ENCODE measurements at places on chromosomes 11 and 22.

DNA sequence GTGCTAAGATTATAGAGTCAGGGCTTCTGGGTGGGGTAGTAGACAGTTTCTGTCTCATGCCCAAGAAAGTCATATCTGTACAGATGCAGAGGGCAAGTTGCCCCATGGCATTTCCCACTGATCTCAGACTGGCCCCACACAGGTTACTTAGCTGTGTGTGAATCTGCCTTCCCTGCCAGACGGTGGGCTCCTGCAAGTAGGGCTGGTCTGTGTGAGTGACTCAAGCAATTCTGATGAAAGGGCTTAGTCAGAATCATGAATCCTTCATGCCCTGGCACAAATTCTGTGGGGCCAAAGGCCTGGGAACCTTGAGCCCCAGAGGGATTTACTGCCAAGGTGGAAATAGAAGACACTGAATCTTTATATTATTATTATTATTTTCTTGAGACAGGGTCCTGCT lies 30.4 kb downstream of the USH1C start:
- no peak for DNase-seq

- DNase-seq: peak; percentile 56
These were observed 74.0 kb downstream of the ADAMTS15 start for GRCh38 chr11:130522284-130522961.

GRCh38 chr22:50607659-50608020 lies 7.0 kb downstream of the MAPK8IP2 start:
- DNase-seq: no peak

- no peak for DNase-seq
These were observed 61.7 kb upstream of the FGF3 start for GRCh38 chr11:69880826-69881445.

- peak; percentile 35 for DNase-seq
These were observed 161.5 kb upstream of the ARHGAP42 start for GRCh38 chr11:100525635-100526034.

DNA sequence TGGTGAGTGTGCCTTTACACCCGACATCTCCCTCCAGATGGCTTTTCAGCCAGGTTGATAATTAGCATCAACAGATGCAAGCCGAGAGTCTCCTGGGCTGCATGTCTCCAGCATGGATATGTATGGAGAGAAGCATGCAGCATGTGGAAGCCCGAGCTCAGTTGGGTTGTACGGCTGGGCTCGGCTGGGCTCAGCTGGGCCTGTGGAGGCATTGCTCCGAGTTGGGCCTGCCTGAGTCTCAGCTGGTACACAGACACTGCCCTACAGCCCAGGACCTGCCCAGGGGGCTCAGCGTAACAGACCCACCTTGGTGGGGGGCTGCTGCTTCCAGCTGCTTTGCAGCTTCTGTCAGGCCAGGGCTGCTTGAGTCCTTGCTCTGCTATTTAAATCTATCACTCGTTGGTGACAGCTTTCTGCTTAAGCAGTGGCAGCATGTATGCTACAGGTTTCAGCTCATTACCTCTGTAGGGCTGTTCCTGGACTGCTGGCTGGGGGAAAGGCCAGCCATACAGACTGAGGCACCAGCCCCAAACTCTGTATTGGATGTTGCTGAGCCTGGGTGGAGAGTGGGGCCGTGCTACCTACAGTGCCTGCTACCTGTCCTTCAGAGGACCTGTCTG lies 115.5 kb downstream of the TEAD1 start:
- no peak for DNase-seq

DNA sequence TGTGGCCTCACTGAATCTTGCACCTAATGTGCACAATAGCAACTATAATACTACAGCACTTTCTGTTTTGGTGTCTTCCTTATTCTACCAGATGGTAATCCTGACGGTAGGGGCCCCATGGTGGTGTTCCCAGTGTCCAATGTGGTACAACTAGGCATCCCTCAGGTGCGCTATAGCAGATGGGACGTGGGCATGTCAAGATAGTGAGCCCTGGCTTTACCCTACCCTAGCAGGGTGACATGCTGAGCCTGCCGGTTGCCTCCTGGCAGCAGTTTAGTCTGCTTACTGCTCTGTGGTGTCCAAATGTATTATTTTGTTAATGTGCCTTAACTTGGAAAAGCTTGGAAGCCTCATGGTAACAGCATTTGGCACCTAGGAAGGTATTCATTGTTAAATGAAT lies 19.2 kb downstream of the ACO2 start:
- DNase-seq: no peak

DNA sequence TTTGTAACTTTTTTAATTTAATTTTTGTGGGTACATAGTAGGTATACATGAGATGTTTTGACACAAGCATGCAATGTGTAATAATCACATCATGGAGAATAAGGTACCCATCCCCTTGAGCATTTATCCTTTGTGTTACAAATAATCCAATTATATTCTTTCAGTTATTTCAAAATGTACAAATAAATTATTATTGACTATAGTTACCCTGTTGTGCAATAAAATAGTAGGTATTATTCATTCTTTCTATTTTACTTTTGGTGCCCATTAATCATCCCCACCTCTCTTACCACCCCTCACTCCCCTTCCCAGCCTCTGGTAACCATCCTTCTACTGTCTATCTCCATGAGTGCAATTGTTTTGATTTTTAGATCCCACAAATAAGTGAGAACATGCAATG lies 83.5 kb downstream of the GAB2 start:
- DNase-seq: no peak

DNA sequence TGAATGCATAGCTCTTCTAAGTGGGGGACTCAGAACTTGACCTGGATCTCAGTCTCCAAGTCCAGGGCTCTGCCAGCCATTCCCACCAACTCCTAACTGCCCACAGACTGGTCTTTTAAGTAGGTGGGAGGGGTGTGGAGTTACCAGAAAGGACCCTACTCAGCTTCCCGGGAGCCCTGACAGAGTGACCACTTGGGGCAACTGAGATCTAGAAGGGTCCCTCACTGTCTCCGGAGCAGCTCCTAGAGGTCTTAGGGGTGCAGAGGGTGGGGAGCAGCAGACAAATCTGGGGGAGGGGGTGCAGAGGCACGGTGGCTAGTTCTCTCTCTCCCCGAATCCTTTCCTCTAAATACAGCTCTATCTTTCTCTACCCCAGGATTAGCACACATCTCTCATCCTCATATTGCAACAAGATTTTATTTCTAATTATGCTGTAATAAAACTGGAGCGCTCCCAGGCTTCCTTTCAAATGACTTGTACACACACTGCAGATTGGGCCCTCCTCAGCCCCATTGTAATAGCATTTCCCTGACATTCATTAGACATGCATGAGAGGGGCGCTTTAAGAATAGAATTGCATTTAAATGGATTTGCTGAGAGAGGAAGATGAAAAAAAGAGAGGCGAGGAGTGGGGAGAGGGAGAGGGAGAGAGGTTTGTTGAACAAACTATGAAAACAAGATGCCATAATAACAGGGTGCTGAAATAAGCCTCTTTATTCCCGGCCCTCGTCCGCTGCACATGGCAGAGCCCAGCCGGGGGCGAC lies 219.0 kb downstream of the CEP164 start:
- DNase-seq: no peak

GRCh38 chr22:27990451-27990840 lies 71.4 kb upstream of the PITPNB start:
- DNase-seq: no peak

DNA sequence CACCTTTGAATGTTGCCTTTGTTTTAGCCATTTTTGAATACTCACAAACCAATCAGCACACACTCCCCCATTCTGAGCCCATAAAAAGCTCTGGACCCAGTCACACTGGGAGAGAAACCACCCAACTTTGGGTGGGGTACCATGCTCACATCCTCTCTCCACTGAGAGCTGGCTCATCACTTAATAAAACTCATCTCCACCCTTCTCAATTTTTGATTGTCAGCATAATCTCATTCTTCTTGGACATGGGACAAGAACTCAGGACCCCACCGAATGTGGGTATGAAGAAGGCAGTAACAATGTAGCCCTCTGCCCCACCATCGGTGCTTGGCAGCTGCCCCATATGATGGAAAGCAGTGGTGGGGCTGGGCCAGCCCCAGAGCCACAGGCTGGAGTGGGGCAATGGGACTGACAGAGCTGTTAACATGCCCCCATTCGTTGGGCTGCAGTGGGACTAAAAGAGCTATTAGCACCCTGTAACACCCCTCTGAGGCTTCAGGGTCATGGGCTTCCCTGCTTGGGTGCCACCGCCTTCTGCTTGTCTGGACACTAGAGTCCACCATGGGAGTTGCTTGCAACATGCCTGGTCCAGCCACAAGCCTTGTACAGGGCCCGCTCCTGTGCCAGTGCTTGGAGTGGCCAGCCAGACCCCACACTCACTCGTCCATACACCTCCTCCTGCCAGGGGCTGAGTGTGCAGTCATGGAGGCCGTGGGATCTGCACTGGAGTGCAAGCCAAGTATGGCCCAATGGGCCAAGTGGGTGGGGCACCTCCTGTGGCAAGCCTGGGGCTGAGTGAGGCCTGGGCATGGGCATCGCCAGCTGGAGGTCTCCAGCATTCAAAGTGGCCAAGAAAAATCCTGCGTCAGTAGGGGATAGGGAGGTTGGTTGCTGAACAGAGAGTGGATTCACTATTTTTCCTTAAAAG lies 471.1 kb downstream of the TBC1D22A start:
- DNase-seq: no peak

DNA sequence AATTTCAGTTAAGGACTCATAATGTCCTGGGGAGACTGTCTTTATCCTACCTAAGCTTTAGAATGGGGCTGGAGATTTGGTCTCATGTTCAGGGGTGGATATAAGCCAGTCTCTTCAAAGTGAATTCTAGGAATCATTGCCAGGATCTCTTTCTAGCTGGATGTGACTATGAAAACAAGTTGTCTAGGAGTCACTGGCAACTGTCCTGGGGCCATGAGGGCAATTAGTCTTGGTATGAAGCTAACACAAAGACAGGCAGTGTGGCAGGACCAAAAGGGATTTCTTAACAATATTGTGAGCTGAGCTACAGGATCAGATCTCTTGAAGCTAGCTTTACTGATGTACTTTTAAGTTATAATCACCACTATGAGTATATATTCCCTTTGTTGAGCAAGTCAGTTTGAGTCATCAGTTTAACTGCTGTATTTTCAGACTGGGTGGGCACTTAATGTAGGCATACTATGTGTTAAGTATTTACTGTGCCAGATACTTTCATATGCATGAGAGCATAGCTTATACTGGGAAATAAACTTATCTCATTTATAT lies 390.0 kb upstream of the CCDC90B start:
- no peak for DNase-seq

DNA sequence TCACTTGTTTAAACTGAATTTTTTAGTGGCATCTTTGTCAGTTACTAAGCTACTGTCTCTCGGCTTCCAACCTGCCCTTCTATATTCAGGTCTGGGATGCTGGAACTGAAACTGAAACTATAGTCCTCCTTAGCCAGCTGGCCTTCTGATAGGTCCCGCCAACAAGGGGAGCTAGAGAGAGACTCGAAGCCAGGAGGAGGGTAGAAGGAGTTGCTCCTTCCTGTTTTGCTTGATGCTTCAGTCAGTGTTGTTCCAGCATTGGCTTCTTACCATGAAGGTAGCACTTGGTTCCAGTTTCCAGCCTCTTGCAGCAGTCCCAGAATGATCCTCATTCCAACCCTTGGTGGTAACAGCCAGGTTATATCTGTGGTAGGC lies 32.9 kb upstream of the HORMAD2 start:
- peak; percentile 11 for DNase-seq

- DNase-seq: no peak
These were observed 39.4 kb upstream of the TSPAN18 start for GRCh38 chr11:44687388-44687787.

GRCh38 chr11:119065369-119065768 lies 2.2 kb upstream of the VPS11 start:
- DNase-seq: peak; percentile 51

- no peak for DNase-seq
These were observed 386.1 kb downstream of the TBC1D22A start for GRCh38 chr22:47148510-47148909.

DNA sequence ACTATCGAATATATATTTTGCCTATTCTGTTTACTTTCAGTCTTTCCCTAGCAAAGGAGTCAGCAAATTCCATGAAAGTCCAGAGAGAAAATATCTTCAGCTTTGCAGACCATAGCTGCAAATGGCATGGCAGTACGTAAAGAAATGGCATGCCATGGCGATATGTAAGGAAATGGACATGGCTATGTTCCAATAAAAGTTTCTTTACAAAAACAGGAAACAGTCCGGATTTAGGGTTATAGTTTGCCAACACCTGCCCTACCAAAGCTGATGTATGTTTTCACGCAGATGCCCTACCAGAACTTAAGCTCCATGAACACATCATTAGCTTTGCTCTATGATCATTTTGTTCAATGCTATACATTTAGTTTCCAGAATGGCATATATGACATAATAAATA lies 19.5 kb downstream of the KIAA0930 start:
- DNase-seq: no peak

- peak; percentile 80 for DNase-seq
These were observed 10.6 kb downstream of the SLC6A5 start for GRCh38 chr11:20609727-20610707.

- DNase-seq: no peak
These were observed 14.5 kb downstream of the PAX6 start for GRCh38 chr11:31796499-31797189.

DNA sequence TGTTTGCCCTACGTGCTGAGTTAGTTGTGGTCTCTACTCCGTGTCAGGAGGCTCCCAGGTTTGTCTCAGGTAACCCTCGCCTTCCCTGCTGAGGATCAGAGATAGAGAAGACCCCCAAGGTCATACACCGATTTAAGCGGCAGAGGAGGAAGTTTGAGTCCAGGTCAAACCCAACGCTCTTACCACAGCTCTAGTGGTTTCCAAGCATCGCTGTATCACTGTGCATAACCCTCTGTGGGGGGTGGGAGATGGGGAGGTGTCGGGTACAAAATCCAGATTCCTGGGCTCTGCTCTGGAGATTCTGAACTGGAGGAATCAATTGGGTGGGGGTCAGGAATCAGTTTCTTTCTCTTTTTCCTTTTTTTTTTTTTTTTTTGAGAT lies 627 bp downstream of the DNAJC4 start:
- no peak for DNase-seq

- DNase-seq: no peak
These were observed 17.2 kb upstream of the TAB1 start for GRCh38 chr22:39382410-39382809.
